ENCODE measurements at places on chromosomes 6 and 20.

GRCh38 chr6:31795616-31796298, at the start of gene VARS1:
Gene VARS1 (minus strand): TSS chr6:31795752. CDS start chr6:31795217, 535 bp downstream.
- DNase-seq = peak; percentile 84

DNA sequence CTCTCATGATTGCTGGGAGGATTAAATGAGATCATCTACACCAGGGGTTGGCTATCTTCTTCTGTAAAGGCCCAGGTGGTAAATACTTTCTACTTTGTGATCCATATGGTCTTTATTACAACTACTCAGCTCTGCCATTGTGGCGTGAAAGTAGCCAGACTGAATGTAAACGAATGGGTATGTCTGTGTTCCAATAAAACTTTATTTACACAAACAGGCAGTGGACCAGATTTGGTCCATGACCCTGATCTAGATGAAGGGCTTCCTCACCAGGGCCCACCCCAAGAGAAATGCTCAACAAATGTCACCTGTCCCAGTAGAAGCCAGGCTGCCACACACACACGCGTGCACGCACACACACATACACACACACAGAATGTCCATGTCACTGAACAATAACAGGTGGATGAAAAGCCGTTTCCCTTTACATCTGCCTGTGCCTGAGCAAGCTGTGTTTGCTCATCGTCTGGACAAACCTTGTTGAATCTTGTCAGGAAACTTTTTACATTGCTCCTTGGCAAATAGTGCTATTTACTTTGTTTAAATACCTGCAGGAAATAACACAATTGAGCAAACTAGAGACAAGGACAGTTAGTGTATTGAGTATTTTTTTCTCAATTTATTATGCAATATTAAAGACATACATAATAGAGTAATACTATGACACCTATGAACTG, 114.3 kb downstream of the EYA2 start:
- no peak for DNase-seq

- peak; percentile 42 for DNase-seq
These were observed 84.5 kb downstream of the JARID2 start for GRCh38 chr6:15330174-15330944.

GRCh38 chr6:121951918-121952379, 447.5 kb upstream of the HSF2 start:
- DNase-seq = peak; percentile 80

GRCh38 chr6:116764629-116764960, 924 bp downstream of the FAM162B start:
- peak; percentile 9 for DNase-seq

DNA sequence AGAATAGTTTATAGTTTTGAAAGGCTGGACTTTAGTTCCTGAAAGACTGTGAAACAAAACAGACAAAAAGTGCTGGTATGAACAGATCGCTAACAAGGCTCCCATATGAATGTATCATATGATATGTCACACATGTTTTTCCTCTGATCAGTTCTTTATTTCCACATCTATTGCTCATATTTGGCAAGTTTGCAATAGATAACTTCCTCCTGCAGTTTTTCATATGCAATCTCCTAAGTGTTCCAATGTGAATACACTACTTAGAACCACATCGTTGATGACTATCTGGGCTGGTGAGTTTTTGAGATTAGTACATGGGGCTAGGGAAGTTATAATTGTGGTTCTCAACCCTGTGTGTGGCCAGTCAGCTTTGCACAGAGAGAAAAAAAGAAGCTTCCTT, 23.1 kb downstream of the CRYBG1 start:
- DNase-seq = no peak

DNA sequence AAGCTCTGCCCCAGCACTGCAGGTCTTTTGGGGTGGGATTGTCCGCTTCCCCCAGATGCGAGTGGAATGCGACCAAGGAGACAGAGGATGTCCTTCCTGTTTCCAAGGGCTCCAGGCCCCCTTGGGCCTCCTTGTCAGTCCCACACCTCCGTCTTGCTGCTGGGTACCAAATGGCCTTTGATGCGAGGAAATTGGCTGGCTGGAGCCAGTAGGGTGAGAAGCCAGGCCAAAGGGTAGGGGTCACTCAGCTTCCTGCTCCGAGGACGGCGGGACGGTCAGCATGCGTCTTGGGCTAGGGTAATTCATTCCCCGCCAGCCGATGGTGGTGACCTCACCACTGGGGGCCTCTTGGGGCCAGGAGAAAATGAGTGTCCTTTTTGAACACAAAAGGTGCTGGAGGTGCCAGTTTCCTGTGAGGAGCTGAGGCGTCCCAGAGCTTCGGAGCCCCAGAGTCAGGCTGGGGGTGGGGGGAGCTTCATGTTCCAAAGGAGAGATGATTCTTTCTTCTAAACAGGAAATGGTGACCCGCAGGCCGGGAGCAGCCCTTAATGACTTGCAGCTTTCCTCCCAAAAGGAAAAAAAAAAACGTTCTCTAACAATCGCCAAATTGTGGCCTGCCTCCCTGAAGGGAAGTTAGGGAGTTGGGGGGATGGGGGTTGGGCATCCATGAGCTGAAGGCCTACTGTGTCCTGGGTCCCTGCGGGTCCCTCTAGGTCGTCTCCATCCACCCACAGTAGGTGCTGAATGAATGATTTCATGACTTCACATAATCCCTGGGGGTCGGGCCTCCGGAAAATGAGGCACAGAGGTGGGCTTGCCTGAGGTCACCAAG, 6.7 kb downstream of the SNAI1 start:
- peak; percentile 87 for DNase-seq

- DNase-seq = no peak
These were observed 11.2 kb downstream of the CASS4 start for GRCh38 chr20:56423211-56423610.

All from IMR-90 (cell line).